Placental epithelial cell (primary cell): ENCODE measurements at places on chromosomes 2 and 18. TPM values are rescaled to one million over a fixed set of nuclear protein-coding genes. Genes with fewer than 3 reads are reported as not detected.

The CD8B gene
- 0.22 TPM in 1 of 2 replicates, not detected in the other for total RNA-seq

The HRH4 gene
- not detected in 2 replicates for total RNA-seq

The CCDC68 gene
- 0.43 and 0.79 TPM in 2 replicates for total RNA-seq

The HOXD13 gene
- total RNA-seq, result not detected in 2 replicates

The PPIG gene
- 21.6 and 23.4 TPM in 2 replicates for total RNA-seq

The NEU2 gene
- 0.76 TPM in 1 of 2 replicates, not detected in the other for total RNA-seq

The MYCN gene
- total RNA-seq, result 1.6 and 20.3 TPM in 2 replicates

The VIL1 gene
- not detected in 2 replicates for total RNA-seq

The CDH2 gene
- total RNA-seq, result 10.3 and 16.5 TPM in 2 replicates

The CCDC150 gene
- 4.3 and 4.8 TPM in 2 replicates for total RNA-seq

The DYNC2LI1 gene
- total RNA-seq, result 13.9 and 19.6 TPM in 2 replicates
